ENCODE measurements at places on chromosomes 1 and 21.

DNA sequence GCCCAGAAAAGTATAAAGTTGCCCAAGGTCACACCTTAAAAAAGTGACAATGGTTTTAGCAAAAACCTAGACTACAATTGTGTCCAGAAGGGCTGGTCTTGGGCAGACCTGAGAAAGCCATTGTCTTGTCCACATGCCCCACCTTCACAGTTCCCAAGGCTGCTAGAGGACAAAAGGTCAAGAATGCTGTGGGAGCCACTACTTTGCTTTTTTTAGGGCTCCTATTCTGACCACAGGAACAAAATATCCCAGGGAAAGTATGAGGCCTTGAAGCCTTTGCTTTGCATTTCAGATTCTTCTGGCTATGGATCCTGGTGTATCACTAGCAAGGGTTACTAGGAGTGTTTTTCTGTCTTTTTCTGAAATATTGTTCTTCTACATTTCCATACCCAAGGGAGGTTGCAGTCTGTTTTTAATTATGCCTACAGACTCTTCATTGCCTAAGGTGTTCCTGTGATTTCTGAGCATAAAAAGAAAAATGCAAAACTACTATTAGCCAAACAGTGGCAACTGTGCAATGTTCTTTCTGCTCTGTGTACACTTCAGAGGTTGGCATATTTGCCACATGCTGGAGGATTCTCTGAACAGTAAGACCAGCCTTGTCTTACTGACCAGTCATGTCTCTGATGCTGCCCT, 10.7 kb downstream of the C1orf162 start:
- no peak for DNase-seq

DNA sequence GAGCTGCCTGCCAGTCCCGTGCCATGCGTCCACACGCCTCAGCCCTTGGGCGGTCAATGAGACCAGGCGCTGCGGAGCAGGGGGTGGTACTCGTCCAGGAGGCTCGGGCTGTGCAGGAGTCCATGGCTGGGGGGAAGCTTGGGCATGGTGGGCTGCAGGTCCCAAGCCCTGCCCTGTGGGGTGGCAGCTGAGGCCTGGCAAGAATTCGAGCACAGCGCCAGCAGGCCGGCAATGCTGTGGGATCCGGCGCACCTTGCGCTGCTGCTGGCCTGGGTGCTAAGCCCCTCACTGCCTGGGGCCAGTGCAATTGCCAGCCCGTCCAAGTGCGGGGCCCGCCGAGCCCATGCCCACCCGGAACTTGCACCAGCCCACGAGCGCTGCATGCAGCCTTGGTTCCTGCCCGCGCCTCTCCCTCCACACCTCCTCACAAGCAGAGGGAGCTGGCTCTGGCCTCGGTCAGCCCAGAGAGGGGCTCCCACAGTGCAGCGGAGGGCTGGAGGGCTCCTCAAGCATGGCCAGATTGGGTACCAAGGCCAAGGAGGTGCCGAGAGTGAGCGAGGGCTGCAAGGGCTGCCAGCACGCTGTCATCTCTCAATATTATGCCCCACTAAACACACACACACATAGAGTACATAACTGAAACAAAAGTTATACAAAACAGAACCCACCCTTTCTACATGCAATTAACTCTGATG, 307.7 kb downstream of the LMO4 start:
- no peak for DNase-seq

GRCh38 chr1:147545133-147545532, 3.8 kb downstream of the BCL9 start:
- peak; percentile 14 for DNase-seq

GRCh38 chr1:202951437-202951836, 6.7 kb downstream of the ADIPOR1 start:
- no peak for DNase-seq

All from fibroblast of the conjunctiva (primary cell).